ENCODE measurements at places on chromosomes 1 and 21.

DNA sequence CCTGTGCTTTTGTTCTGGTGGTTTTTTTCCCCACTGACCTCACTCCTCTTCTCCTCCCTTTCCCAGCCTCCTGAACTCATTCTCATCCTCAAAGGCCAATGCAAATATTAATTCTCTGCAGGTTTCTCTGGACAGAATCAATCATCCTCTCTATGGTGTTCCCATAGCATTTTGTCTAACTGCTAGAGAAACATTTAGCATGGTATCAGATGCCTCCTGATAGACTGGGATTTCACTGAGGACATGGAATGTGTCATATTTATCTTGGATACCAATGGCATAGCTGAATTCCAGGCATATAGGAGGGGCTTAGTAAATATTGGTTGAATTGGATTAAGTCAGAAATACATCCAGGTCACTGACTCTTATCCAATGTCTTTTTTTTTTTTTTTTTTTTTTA is 46.1 kb upstream of the SRP9 start:
- DNase-seq, result no peak

- DNase-seq, result no peak
These were observed 69.2 kb upstream of the ERG start for GRCh38 chr21:38567335-38567969.

DNA sequence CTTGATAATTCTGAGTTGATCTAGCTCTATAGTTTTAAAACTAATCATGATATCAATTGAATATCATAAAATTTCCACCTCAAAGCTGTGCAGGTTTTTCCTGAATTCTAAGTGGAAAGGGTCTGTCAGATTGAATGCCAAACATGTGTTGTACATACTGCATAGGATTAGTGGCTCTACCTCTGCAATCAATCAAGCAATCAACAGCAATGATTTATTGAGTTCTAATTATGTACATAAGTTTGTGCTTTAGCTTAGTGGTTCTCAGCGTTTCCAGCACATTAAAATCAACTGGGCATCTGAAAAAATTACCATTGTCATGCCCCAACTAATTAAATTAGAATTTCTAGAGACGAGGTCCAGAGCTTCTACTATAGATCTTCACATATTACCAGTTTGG is 251.5 kb downstream of the BACH1 start:
- DNase-seq, result no peak

GRCh38 chr1:224852901-224853568 is 76.4 kb upstream of the DNAH14 start:
- peak; percentile 20 for DNase-seq

DNA sequence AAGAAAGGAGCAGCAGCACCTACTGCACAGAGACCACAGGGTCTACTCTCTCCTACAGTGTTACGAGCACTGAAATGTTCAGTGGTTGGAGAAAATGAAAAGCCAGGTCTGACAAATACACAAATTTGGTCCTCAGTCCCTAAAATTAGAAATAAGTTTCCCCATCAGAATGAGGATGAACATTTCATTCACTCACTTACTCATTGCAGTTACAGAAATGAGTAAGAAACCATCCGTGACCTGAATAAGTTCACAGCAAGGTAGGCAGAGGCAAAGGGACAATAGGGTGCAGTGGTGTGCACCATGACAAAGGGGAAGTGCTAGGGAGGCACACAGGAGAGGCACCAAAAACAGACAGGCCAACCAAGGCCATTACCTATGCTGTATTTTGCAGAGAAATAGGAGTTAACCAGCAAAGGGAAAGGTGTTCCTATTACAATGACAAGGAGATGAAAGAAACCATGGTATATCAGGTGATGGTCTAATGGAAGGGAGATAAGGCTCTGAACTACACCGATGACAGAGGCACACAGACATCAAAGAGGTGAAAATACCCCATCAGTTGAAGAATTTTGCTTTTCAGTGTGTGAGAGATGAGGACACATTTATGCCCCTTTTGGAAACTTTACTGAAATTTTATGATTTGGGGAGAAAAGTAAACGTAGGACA is 29.4 kb downstream of the VAV3 start:
- DNase-seq, result no peak

GRCh38 chr21:34766862-34767261 is 98.1 kb downstream of the CLIC6 start:
- DNase-seq, result no peak

DNA sequence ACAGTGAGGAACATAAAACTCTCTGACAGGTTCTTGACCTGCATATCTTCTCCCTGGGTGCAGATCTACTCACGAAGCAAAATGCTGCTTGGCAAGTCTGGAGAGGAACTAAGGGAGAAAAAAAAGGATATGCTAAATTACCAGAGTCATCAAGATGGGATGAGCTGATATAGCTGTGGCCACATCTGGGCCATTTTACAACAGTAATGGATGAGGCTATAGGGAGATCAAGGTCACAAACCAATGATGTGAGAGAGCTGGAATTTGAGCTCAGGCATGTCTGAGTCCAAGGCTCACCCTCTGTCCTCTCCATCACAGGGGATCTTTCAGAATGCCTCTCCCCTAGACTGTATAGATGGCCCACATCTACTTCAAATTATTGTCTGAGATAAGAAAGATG is 26.2 kb downstream of the ZMYND12 start:
- no peak for DNase-seq

GRCh38 chr1:36784147-36784859 is 250.0 kb downstream of the GRIK3 start:
- DNase-seq, result no peak

- no peak for DNase-seq
These were observed 98.5 kb downstream of the MRPL37 start for GRCh38 chr1:54298284-54299033.

DNA sequence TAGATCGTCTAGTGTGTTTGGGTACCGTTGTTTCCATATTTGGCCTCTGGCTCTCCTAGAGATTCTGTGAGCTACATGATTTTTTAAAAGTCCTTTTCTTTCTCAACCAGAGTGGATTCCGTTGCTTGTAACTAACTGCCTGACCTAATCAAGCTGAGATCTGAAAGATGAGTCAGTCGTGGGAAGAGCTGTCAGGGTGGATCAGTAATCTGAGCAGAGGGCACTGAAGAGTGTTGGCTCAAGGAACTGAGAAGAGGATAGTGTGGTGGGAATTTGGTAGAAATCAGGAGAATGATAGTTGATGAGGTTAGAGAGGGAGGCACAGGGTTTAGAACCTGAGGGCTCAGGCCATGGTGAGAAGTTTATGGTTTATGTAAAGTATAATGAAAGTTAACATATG is 52.2 kb downstream of the TRAF5 start:
- DNase-seq, result no peak

GRCh38 chr1:63950023-63950422 is 176.2 kb downstream of the ROR1 start:
- no peak for DNase-seq

- DNase-seq, result no peak
These were observed 919 bp upstream of the CELSR2 start for GRCh38 chr1:109248444-109248796.

DNA sequence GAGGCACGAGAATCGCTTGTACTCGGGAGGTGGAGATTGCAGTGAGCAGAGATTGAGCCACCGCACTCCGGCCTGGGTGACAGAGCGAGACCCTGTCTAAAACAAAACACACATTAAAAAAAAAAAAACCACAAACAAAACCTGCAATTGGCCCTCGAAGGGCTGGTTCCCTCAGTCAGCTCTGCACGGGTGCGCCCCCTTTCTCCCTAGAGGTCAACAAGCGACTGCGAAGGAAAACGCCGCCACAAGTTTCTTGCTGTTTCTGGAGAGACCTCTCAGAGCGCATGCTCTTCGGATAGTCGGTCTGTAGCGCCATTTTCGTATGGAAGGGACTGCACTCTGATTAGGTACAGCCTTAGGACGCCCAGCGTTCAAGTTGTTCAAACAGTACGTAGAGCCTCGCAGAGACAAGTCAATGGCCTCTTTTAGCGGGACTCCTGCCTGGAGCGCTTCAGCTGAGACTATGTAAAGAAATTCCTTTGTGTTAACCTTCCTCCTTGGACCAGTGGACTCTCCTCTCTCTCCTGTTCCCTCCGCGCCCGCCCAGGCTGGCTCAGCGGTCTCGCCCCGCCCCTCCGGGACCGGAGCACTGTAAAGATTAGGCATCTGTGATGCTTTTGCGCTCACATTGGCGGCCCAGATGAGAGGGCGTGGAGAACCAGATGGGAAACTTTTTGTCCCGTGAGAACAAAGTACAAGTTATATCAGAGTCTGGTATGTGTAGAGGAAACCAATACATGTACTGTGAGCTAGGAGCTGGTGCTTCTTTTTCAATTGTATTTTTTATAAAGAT is 1.0 kb upstream of the CDC14A start:
- DNase-seq, result peak; percentile 90

GRCh38 chr1:167107456-167107855 is 13.6 kb downstream of the STYXL2 start:
- DNase-seq, result no peak

DNA sequence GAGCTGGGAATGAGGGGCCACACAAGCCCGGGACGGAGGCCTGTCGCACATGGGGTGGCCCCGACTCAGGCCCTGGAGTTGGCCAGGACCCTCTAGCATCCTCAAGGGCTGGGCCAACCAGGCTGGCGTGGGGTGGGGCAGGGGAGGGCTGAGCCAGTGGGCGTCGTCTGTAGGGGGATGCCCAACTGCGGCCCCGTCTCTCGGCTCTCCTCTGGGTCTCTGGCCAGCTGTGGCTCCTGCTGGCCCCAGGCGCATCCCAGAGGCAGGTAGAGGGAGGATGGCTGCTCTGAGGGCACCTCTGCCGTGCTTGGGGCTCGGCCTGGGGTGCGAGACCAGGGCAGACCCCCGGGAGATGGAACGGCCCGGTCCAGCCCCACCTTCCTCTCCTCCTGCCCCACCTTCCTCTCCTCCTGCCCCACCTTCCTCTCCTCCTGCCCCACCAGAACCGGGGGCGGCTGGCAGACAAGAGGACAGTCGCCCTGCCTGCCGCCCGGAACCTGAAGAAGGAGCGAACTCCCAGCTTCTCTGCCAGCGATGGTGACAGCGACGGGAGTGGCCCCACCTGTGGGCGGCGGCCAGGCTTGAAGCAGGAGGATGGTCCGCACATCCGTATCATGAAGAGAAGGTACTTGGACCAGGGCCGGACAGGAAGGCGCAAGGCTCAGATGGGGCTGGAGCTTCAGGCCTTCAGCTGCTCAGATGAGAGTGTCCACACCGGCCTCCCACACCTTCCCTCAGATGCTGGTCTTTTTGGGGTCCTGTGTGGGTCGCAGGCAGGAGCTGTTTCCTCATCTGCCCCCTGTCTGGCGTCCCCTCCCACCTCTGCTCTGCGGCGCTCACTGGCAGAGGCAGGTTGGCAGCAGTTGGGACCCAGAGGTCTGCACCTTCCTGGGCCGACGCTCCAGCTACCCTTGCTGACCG is 6.2 kb downstream of the SAMD11 start:
- no peak for DNase-seq

DNA sequence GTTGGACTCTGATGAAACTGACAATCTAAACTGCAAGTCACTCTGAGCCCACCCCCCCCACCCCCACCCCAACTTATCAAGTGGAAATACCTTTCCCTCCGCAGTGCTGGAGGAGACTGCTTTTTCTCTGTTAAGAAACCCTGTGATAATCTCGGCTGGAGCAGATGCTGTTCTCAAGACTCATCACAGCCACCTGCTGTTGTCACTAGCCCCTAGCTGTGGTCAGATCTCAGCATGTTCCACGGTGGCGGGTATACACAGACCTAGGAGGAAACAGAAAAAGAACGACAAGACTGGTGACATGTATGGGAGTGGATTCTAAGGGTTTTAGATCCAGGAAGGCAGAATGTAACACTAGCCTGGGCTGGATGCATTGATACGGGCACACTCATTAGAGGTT is 2.3 kb downstream of the ACTL8 start:
- DNase-seq, result no peak

DNA sequence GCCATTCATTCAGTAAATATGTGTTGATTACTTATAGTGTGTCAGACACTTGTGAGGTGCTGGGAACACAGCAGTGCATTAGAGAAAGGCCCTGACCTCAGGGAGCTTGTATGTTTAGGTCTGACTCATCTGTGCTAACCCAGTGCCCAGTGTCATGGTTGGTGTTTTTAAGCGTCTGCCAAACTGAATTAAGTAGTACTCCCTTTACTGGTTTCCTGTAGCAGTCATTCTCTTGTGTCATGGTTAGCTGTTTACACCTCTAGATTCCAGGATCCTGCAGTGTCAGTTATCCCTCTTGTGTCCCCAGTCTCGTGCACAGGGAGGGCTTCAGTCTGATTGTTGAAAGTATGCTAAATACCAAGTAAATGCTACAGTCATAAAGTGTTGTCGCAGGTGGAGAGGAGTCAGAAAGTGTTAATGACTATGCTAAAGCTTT is 14.2 kb downstream of the UCK2 start:
- no peak for DNase-seq

DNA sequence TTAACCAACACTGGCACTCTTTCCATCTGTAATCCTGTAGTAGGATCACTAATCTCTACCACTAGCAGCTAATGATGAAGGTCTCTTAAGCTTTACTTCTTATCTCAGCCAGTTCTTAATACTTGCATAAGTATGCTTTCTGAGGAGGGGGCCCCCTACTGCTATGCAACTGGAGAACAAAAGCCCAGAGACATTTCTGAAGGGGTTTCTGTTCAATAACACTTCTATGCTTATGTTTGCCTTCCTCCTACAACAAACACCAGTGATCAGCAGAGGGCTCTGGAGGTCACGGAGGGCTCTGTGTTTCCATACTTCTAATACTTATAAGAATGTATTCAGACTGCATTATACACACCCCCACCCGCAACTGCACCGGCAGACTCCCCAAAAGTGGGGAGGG is 215.8 kb downstream of the BARHL2 start:
- no peak for DNase-seq

DNA sequence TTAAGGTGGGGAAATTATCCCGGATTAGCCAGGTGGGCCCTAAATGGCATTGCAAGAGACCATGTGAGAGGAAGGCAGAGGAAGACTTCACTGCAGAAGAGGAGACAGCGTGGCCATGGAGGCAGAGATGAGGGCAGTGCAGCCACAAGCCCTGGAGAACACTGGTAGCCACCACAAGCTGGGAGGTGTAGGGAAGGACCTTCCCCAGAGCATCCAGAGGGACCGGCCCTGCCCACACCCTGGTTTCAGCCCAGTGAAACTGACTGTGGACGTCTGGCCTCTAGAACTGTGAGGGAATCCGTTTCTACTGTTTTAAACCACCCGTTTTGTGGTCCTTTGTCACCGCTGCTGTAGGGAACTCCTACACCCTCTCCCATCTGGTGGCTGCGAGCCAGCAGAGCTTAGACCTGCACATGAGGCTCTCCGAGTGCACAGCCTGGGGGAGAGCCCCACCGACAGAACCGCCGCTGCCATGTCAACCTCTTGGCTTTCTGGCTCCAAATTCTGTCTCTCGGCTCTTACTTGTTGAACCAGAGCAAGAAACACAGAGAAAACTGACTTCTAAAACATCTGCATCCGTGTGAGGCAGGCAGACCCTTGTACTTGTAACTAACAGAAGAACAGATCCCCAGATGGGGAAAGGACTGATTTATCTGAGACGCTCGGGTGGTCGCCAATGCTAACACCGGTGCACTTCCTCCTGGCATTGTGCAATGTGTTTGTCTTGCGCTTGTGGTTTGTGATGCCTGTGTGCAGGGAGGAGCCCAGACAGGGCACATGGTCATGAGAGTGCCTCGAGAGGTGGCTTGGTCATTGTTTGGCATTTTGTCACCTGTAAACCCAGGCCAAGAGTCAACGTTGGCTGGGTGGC is 90.8 kb upstream of the TMPRSS2 start:
- DNase-seq, result peak; percentile 49

- DNase-seq, result peak; percentile 73
These were observed at the start of gene SMG7 for GRCh38 chr1:183472488-183473216. SMG7 (plus strand) TSS chr1:183472499; CDS start chr1:183472621, 122 bp downstream.

- DNase-seq, result peak; percentile 96
These were observed 7.9 kb upstream of the UMODL1 start for GRCh38 chr21:42063191-42063570.

- DNase-seq, result no peak
These were observed 147.4 kb downstream of the TENT5C start for GRCh38 chr1:117753232-117753631.

- peak; percentile 74 for DNase-seq
These were observed 3.4 kb upstream of the PEX10 start for GRCh38 chr1:2415801-2416208.

All from RPMI8226 (cell line).